ENCODE measurements at places on chromosomes 2 and 18.

- DNase-seq: no peak
These were observed 40.0 kb downstream of the DNMT3A start for GRCh38 chr2:25301453-25302352.

GRCh38 chr2:95007031-95007609 is 18.4 kb upstream of the MAL start:
- DNase-seq: no peak

DNA sequence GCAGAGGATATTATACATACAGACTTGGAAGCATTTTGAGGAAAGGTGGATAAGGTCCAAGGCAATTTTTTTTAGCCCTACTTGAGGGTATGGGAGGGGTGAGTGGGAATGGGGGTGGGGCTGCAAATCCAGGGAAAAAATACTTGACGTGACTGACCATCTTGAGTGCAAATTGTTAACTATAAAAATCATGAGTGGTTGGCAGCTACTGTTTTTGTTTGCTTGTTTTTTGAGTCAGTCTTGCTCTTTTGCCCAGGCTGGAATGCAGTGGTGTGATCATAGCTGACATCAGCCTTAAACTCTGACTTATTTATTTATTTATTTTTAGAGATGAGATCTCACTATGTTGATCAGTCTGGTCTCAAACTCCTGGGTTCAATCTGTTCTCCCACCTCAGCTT is 458.8 kb downstream of the PIK3C3 start:
- DNase-seq: no peak

DNA sequence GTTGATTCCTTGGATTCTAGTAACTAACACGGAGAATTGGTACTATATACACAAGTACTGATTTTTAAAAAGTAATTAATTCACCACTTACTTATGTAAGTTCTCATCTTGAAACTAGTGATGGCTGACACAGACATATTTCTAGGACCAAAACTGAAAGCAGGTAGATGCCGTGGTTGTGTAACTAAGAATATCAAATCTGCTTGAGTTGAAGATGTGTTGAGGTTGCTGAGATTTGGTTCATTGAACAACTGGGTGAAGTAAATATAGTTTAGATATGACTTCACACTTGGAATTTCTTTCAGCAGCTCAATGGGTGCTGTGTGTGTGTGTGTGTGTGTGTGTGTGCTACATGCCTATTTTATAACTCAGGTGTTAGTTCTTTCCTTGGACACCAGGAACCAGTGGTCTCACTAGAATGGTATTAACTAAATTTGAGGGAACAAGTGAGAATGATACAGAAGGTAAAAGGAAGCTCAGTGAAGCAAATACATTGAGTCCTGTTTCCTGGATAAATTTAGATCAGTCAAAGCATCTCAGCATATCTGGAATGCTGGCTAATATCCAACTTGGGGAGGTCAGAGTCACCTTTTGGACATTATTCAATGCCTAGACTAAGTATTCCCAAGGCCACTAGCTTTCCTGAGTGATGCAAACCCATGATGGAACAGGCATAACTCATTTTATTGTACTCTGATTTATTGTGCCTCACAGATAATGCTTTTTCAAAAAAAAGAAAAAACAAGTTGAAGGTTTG is 110.7 kb upstream of the ZEB2 start:
- no peak for DNase-seq

GRCh38 chr2:39781697-39782096 is 2.6 kb upstream of the THUMPD2 start:
- no peak for DNase-seq

GRCh38 chr2:237752761-237753165 is 45.8 kb upstream of the RBM44 start:
- DNase-seq: no peak

- no peak for DNase-seq
These were observed 71.7 kb upstream of the TWIST2 start for GRCh38 chr2:238776003-238776760.

All from stimulated activated CD4-positive, alpha-beta T cell treated with anti-CD3 and anti-CD28 coated beads, TNF-alpha, amount 100 ng/mL, for 1 hour (primary cell).